ENCODE measurements at places on chromosomes 6 and 20.

DNA sequence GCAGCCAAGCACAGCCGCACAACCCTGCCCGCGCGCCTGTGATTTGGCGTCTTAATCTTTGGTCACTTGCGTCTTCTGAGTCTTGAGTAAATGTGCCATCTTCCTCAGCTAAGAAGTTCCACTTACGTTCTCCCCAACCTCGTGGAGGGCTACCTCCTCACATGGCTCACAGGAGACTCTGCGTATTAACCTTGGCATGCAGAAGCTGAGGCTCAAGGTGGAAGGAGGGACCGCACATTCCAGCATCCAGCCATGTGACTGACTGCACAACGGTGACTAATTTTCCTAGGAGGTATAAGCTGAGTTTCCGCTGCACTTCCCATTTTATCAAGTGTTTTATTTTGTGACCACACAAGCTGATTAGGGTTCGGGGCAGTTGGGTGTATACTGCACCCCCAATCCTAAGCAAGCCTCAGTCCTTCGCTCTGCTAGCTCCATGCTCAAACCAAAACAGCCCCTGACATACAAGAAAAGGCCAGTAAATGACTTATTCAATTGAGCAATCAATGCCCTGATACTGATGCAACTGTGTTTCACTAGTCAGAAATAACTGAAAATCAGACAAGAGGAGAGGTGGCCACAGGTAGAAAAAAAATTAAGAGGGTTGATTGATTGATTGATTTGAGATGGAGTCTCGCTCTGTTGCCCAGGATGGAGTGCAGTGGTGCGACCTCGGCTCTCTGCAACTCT lies 7.0 kb downstream of the BEND3 start:
- DNase-seq = no peak

DNA sequence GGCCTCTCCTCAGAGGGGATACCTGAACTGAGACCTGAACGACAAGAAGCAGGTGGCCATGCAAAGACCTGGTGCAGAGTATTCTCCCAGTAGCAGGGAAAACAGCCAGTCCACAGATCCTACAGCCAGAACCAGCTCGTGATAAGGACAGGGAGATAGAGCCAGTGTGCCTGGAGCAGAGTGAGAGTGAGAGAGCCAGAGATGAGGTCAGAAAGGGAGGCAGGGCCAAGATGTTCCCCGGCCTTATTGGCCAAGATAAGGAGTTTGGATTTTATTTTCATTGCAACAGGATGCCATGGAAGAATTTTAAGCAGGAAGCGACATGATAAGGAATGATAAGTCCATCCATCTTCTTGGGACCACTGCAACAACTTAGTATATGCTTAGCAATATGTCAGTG lies 111.8 kb downstream of the UBE3D start:
- no peak for DNase-seq

- no peak for DNase-seq
These were observed 68.7 kb upstream of the STMND1 start for GRCh38 chr6:17032988-17033634.

DNA sequence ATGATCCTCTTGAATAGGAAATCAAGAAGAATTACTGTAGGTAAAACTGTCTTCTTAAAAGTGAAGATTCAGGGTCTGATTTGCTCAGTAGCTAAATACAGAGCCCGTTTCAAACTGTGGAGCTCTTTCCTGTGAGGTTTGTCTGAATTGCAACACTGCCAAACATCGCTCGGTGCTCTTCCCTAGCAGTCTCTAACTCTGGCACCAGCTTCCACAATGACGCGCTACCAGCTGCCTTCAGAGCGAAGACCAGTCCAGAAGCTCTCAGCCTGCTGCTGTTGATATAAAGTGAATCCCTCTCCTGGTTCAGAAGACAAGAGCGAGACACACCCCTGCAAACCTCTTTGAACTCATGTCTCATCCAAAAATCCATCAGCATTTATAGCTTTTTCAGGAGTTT lies 447.0 kb downstream of the LMBRD1 start:
- DNase-seq = no peak

GRCh38 chr6:16163066-16163465 lies 34.2 kb downstream of the MYLIP start:
- DNase-seq = no peak

DNA sequence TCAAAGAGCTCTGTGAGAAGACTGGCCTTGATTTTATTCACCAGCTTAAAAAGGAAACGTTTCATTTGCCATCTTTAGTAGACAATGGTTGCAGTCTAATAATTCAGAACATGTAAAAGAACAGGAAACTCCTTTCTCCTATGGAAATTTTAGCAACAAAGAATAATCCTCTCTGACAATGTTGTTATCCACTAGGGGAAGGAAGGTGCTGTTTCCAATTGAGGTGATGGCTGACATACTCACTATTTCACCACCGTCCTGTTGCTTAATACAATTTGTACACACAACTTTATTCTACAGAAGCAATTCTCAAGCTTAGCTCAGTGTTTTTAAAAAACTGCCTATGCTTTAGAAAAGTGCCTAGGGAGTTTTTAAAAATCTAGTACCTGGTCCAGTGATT lies 192.7 kb downstream of the ARHGAP18 start:
- DNase-seq = no peak

DNA sequence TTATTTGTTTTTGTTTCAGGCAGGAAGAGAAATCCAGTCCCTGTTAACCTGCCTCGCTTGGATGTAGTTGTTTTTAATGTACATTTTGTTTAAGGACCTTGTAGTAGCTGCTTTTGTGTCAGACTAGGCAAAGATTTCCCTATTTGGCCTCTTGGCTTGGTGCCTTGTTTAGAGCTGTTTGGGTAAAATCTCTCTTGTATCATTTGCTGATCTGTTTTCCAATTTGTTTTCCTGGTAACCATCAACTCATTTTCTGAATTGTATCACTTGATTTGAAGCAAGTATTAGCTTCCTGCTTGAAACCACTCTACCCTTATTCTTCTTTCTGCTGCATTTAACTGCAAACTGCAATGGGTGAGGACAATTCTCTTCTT lies 160.7 kb downstream of the ZFAND3 start:
- DNase-seq = no peak

- DNase-seq = no peak
These were observed 99.9 kb upstream of the PMEPA1 start for GRCh38 chr20:57809661-57810172.

DNA sequence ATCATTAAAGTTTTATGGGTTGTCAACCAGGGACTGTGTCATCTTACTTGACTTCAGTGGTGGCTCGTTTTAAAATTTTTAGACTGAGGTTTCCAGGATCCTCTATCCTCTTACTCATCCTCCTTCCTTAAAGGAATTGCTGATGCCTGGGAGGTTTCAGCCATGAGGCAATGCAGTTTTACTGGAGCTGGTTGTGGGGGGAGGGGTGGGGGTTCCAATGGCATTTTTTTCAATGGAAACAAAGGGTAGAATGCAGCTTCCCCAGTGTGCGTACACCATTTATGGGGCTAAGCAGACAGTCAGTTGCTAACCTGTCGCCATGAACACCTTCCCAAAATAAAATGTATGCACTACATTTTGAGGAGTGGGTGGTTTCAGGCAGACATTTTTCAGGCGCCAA lies 88.0 kb downstream of the METTL24 start:
- no peak for DNase-seq

DNA sequence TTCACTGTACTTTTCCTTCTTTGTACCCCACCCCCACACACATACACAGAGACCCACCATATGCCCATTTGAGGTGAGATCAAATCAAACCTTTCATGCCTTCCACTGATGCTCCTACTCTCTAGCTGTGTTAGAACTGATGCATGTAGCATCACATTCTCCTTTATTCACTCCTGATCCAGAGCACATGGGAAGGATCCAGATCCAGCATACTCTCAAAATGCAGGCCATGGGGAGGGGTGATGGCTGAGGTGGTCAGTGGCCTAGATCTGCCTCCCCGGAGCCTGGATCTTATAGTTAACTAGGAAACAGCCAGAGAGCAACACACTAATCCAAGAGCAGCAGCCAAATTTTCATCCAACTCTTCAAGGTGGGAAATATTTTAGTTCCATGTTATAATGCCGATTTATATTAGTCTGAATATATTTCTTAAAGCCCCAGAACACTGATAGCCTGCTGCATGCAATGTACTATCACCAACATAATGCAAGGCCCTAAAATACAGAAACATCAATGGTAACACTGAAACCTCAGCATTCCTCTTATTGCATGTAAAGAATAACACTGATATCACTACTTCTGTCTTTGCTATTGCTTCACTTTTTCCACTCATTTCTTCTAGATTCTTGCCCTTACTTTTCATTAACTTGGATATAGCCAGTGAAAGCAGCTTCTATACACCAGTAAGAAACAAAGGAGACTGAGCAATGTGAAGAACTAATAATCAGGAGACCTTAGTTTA lies 126.8 kb upstream of the BEND6 start:
- no peak for DNase-seq

DNA sequence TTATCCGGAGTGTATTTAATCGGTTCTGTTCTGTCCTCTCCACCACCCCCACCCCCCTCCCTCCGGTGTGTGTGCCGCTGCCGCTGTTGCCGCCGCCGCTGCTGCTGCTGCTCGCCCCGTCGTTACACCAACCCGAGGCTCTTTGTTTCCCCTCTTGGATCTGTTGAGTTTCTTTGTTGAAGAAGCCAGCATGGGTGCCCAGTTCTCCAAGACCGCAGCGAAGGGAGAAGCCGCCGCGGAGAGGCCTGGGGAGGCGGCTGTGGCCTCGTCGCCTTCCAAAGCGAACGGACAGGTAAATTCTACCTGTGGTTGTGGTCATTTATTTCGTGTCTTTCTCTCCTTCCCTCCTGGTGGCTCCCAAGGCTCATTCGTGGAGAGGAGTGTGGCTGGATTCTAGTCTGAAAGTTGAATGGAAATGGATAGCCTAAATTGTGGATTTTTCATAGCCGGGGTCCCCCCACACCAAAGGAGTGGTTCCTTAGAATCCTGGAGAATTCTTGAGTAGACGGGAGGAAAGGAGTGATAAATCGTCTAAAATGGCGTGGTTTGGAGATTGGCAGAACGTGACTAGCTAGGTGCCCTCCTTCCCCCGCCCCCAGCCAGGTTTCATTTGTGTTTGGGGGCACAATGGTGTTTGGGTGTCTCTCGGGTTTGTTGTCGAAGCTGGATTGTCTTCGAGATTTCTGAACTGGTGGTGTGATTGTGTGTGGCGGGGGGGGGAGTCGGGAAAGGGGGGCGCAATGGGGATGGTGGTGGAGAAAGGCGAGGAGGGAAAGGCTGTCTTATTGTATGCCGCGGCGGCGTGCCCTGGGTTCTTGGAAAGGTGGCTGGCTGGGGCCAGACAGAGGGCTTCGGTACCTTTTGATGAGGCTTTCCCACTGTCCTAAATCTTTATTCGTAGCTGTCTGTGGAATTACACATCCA lies 673 bp downstream of the MARCKS start:
- no peak for DNase-seq

- no peak for DNase-seq
These were observed 107.3 kb downstream of the NRN1 start for GRCh38 chr6:5899216-5900045.

- no peak for DNase-seq
These were observed 23.9 kb downstream of the ENTPD6 start for GRCh38 chr20:25219365-25219764.

DNA sequence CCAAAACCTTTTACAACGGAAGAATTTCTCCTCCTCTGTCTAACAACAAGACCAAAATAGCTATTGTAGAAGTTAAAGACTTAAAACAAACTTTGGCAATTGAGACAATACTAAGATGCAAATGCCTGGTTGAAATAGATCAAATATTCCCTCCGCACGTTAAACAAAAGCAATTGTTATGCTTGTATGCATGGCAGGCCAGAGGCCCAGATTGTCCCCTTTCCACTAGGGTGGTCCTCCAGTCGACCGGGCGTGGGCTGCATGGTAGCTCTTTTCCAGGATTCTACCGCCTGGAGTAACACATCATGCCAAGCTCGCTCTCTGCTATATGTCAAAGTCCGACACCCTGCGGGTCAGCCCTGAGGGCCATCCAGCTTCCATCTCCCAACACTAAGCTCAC lies 234.7 kb downstream of the RNGTT start:
- no peak for DNase-seq

DNA sequence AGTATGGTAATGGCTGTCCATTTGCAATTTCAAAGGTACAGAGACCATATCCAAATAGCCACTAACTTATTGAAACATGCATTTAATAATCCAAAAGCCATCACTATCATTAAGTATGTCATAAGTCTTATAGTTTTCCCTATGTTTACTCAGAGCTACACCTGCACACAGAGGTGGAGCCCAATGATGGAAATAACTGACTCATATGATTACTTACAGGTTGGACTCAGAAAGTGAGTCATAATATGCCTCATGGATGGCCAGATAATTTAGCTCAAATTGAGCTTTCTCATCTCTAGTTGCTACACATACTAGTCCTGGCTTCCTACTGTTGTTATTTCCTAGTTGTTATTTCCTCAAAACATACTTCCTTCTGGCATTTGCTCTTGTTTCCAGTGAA lies 104.4 kb upstream of the KHDRBS2 start:
- no peak for DNase-seq

GRCh38 chr6:163175301-163175700 lies 239.2 kb upstream of the QKI start:
- DNase-seq = no peak

DNA sequence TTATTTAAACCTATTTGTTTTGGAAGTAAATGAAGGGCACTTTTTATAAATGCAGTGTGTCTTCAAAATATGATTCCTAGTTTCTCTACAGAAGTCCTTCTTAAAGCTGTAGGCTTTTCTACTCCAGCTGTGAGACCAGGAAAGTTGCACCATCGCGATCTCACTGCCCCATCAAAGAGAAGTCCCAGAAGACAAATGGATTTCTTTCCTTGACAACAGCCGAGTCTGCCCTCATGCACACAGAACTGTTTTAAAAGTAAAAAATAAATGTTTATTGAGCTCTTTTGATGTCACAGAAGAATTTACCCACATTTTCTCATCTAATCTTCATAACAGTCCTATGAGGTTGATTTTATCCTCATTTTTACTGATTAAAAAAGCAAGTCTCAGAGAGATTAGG lies 324.4 kb upstream of the NT5E start:
- no peak for DNase-seq

- DNase-seq = no peak
These were observed 310.0 kb downstream of the ESR1 start for GRCh38 chr6:152117156-152118133.

GRCh38 chr20:63224412-63225081 lies 8.6 kb upstream of the YTHDF1 start:
- DNase-seq = no peak

DNA sequence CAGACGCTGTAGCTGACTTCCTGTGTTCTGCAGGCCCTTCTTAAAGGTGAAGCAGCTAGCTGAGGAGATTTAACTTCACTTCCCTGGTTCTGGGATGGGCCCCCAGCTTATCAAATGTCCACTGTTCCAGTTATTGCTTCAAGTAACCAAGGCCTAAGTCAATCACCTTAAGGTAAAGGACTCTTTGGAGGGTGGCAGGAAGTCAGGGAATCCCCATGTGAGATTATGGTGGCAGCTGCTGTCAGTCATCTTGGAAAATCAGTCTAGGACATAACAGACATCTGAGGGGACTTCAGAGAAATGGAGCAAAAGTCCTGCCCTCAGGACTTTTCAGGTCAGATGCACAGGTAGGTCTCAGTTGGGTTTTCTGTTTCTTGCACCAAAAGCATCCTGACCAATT lies 3.8 kb downstream of the ELOVL5 start:
- DNase-seq = no peak

GRCh38 chr20:16539280-16540021 lies 33.8 kb downstream of the KIF16B start:
- DNase-seq = no peak

- DNase-seq = no peak
These were observed 13.7 kb upstream of the THBD start for GRCh38 chr20:23063168-23063567.

- DNase-seq = no peak
These were observed 288.3 kb upstream of the ZNF337 start for GRCh38 chr20:25984933-25985332.
